ENCODE measurements at places on chromosomes 13 and 19. TPM values are rescaled to one million over a fixed set of nuclear protein-coding genes. Genes with fewer than 3 reads are reported as not detected.

GRCh38 chr13:97259410-97259797 is 37.3 kb downstream of the MBNL2 start:
- DNase-seq, result no peak

Gene CEACAM4
- total RNA-seq, result not detected

Gene MYO16
- not detected for total RNA-seq

Gene NLRP5
- total RNA-seq, result not detected

GRCh38 chr19:49133621-49134454 is 14.5 kb downstream of the PPFIA3 start:
- no peak for DNase-seq

DNA sequence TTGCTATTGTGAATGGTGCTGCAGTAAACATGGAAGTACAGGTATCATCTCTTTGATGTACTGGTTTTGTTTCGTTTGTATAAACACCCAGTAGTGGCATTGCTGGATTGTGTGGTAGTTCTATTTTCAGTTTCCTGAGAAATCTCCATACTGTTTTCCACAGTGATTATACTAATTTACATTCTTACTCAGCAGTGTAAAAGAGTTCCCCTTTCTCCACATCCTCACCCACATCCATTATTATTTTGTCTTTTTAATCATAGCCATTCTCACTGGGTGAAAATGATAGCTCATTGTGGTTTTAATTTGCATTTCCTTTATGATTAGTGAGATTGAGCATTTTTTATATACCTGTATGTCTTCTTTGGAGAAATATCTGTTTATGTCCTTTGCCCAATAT is 62.3 kb upstream of the PARP4 start:
- no peak for DNase-seq

DNA sequence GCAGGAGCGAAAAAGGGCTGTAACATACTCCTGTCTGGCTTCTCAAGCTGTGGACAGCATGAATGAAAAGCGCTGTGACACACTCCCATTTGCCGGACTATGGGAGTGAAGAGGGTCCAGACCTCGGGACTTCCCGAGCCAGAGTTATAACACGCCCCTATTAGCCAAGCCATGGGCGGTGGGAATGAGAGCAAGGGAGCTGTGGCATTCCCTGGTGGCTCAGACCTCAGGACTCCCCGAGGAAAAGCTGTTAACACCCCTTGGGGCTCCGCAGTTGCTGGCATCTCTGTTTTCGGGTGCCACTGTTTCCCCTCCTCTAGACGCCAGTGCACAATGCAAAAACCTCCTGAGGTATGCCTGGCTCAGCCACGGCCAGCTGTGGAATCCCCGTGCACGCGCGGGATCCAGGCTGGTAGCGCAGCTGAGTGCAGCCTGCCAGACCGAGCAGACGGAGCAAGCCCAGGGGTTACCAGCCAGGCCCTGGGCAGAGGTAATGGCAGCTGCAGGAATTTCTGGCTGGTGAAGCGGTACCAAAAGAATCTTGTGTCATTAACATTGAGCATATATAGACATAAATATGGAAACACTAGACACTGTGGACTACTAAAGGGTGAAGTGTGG is 1534.6 kb upstream of the PRR20A start:
- no peak for DNase-seq
